ENCODE measurements at places on chromosomes 3 and 15.

DNA sequence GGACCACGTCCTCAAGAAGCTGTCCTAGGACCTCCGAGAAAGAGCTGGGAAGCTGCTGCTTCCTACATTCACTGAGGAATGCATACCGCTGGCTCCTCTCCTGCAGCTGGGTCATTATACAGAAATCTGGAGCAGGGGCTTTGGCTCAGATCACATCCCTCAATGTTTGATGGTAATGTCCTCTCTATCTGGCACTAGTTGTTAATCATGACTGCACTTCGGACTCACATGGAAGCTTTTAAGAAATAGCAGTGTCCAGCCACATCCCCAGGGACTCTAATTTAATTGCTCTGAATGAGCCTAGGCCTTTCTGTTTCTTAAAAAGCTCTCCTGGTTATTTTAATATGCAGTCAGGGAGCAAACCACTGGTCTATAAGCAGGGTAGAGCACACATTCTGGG, 25.7 kb upstream of the MYRIP start:
- DNase-seq: no peak

DNA sequence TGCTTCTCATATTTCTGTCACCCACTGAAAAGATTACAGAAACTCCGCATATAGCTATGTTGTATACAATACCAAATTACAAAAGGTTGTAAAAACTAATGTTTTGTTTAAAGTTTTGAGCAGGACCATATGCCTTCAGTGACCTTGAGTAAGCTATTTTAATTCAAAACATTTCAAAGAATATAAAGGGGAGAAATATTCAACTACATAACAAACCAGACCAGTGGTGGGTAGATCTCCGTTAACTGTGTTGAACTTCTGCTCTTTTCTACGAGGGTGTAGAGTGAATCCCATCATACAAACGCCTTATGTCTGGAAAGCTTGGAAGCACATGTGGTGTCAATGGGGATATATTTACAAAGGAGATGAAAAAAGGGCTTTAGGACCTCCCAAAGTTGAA, 68.4 kb upstream of the NR2F2 start:
- DNase-seq: no peak

DNA sequence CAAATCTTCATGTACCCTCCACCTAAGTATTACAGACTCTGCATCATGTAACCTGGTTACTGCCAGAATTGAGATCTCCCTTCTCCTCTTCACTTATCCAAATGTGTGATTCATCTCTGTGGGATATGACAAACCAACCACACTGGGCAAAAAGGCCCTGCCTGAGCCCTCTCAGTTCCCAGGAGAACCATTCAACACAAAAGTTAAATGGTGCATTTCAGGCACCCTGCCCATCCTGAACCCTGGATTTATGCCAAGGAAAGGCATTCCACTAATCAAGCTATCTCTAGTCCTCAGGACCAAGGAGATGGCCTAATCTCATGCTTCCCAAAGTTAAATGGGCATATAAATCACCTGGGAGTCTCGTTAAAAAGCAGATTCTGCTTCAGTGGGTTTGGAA, 108.5 kb downstream of the TNIK start:
- peak; percentile 14 for DNase-seq

GRCh38 chr3:43215663-43216275, 70.6 kb upstream of the SNRK start:
- no peak for DNase-seq

DNA sequence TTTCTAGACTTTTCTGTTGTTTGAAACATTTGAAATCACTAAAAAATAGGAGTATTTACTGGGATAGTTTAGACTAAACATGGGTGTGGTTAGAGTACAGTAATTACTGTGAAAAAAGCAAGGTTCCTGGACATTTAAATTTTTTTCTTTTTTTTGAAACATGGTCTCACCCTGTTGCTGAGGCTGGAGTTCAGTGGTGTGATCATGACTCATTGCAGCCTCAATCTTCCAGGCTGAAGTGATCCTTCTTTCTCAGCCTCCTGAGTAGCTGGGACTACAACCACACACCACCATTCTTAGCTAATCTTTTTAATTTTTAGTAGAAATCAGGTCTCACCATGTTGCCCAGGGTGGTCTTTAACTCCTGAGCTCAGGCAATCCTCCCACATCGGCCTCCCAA, 20.4 kb upstream of the CELF6 start:
- no peak for DNase-seq

DNA sequence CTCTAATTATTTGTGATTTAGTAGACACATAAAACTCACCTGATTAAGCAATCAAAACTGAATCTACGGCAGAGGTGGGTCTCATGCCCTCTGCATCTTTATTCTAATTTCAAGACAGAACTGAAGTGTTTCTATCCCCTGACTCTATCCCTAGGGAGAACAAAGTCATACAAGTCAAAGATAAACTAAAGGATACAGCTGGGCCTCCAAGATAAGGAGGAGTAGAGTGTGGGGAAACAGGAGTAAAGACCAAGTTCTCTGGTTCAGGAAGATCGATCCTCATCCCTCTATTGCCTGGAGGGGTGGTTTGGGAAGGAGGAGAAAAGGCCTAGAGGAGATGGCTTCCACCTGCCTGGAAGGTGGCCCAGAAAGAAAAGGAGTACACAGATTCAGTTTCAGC, 58.7 kb upstream of the BBX start:
- no peak for DNase-seq

DNA sequence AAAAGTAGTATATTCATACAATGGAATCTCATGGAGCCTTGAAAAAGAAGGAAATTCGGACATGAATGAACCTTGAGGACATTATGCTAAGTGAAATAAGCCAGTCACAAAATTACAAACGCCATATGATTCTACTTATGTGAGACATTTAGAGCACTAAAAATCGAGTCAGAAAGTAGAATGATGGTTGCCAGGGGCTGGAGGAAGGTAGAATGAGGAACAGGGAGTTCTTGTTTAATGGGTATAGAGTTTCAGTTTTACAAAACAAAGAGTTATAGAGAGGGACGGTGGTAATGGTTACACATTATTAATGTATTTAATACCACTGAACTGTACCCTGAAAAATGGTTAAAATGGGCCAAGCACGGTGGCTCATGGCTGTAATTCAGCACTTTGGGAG, 19.5 kb downstream of the UBXN7 start:
- no peak for DNase-seq

- DNase-seq: no peak
Measured at GRCh38 chr3:66808891-66809594, 189.1 kb upstream of the KBTBD8 start.

DNA sequence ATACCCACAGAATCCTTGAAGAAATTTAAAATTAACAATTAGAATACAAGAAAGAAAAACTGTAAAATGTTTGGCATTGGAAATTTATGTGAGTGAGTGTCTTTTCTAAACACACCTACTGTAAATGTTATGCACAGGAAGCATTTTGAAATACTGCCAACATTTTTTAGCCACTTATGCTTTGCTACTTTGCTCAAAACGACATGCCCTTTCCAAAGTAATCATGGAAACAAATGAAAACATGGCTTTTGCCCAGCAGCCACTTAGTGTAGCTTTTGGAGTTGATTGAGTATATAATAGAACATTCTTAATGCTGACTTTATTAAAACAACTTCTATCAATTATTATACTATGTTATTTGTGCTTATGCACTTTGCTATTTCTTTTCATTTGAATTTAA, 823.0 kb downstream of the CADM2 start:
- peak; percentile 57 for DNase-seq

DNA sequence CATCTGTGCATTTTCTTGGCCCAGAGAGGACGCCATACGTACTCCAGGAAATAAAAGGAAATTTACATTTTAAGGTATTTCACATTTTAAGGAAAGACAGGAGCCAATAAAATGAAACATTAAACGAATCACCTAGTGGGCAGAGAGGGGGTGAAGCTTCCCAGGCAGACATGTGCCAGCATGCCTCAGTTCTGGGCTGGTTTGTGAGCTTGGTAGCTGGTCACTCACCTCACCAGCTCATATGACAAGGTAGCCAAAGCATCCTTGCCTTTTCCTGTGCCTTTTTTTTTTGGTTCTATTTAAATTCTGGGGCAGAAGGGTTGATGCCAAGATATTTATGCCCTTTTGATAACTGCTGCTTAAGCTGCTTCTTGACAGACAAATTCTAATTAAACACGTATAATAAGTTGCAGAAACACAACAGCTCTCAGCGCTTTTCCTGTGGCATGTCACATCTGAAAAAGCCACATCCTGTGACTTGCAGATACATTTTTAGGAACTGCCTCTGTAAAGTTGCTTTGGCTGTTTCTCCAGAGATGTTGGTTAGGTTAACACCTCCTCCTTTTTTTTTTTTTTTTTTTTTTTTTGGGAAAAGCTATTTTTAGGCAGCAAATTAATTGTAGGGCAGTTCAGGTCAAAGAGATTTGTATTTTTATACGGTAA, 218.6 kb downstream of the PDCD6IP start:
- no peak for DNase-seq

DNA sequence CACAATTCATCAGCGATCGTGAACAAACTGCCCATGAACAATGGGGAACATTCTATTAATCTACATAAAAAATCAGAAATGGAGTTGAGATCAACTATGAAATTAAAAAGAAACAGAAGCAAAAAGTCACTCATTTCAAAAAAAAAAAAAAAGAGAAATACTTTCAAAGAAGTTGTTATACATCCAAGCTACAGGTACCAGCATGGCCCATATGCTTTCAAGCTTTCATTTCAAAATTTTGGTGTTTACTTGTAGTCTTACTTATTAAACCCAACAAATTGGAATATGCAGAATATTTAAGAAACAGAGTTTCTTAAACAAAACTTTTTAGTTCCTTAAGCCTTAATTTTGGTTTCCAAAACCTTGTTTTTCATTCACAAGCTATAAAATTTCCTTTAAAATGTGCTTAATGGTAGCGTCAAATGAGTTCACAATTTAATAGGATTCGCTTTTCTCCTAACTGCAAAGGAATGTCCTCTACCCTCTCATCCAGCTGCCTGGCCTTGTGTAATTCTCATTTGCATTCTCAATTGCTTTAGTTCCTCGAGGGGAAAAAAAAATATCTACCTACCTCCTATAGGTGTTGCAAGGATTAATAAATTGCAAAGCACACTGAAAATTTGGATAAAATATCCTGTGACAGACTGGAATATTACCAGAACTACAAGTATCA, 565.2 kb downstream of the ROBO1 start:
- DNase-seq: no peak

DNA sequence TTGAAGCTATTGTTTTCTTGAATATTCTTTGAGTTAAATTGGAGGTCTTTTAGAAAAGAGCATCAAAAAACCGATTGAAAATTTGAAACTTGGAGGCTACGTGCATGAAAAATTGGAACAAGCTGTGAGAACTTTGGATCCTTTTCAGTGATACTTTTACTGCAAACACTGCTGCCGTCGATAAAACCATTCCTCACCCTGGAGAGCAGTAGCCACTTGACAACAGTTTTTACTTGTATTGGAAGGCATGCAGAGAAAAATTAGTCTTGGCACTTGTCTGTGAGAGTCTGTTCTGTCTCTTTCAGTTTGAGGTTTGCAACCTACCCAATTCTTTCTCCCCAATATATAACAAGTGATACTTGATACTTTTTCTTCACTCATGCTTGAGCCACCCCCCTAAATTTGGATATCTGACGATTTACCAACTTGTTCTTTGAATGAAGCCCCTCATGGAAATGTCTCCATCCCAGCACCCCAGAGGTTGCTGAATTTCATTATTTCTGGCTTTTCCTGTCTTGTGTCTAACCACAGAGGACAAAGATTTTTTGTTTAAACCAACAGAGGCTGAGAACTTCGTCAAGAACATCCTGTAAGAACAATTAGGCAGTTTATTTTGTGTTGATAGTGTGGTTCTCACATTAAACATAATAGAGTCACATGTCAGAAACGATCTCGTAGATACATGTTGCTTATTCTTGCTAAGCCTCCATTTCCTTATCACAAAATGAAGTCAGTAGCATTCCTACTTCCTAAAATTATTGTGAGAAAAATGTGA, 307.3 kb upstream of the PLSCR5 start:
- no peak for DNase-seq

GRCh38 chr3:107414325-107414964, 37.2 kb downstream of the CCDC54 start:
- no peak for DNase-seq

- no peak for DNase-seq
Measured at GRCh38 chr15:86311568-86312280, 232.1 kb downstream of the AGBL1 start.

- DNase-seq: no peak
Measured at GRCh38 chr3:26132942-26133341, 343.1 kb downstream of the OXSM start.

DNA sequence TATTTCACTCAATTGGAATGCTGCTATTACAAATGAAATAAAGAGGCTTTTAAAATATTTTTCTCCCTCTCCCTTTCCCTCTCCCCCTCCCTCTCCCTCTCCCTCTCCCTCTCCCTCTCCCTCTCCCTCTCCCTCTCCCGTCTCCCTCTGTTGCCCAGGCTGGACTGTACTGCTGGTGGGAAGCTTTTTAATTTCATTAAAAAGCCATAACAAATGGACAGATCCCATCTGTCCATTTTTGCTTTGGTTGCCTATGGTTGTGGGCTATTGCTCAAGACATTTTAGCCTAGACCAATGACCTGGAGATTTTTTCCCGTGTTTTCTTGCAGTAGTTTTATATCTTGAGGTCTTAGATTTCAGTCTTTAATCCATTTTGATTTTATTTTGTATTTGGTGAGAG, 107.2 kb upstream of the LRRC3B start:
- no peak for DNase-seq

DNA sequence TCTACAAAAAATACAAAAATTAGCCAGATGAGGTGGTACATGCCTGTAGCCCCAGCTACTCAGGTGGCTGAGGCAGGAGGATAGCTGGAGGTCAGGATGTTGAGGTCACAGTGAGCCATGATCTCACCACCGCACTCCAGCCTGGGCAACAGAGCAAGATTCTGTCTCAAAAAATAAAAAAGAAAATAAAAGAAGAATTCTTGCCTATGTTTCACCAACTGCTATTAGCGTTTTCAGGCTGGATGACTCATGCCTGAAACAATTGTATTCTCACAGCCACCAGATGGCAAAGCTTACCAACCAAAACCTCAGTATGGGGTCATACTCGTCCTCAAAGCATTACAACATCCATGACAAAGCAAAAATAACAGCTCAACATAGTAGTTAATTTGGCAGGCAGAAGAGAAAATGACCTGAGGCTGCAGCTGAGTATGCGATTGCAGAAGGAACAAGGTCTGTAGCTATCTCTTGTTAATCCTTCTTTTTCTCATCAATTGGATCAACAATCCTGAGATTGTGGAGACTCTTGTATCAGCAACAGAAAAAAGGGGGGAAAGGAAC, 52.2 kb downstream of the TP53BP1 start:
- peak; percentile 66 for DNase-seq

DNA sequence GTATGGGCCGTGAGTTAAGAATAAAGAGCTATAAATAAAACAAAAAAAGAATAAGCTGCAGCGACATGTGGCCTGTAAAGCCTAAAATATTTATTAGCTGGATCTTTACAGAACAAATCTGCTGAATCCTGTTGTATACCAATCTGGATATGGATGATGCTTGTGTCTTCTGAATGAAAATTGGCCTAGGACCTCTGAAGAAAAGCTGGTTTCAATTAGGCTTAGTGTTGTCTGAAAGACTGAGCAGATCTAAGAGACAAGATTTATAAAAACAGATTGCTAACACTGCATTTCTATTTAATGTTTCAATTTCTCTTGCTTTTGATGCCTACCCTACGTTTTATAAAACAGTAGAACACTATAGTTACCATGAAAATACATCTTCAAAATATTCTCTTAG, 57.9 kb downstream of the ST3GAL6 start:
- DNase-seq: no peak

Measured in COR-L47 (cell line).